Hepatocyte (in vitro differentiated cells): ENCODE measurements at places on chromosomes 16 and 17.

- no peak overlapping the region for H3K27ac ChIP-seq
- DNase-seq: no peak
- no peaks in the 10 kb centered on the region for H3K36me3 ChIP-seq
- H3K27me3 ChIP-seq: no peaks in the 10 kb centered on the region
- H3K4me3 ChIP-seq: no peak overlapping the region
Observed at GRCh38 chr16:12574721-12575120, 229.0 kb downstream of the CPPED1 start.

GRCh38 chr17:5031365-5032082 is 3.7 kb downstream of the SLC52A1 start:
- H3K4me1 ChIP-seq: peaks cover 4% of the 10 kb centered on the region
- H3K27ac ChIP-seq: peak overlapping the region; percentile 33
- H3K27me3 ChIP-seq: peaks cover 16% of the 10 kb centered on the region
- H3K4me3 ChIP-seq: no peak overlapping the region

DNA sequence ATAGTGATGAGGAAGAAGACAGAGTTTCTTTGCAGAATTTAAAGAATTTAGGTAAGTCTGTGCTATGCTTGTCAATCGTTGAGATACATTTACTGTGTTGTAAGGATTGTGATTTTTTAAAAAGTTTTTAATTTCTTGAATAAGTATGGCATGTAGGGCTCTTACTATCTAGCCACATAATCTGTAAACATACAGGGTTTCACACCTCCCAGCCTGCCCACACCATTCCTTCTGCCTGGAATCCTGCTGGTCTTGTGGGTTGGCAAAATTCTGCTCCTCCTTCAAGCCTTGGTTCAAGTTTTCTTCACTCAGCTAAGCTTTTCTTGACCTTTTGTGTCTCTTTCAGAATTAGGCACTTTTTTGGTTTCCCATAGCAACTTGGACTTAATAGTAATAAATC is 7.5 kb downstream of the ZNHIT3 start:
- no peak overlapping the region for H3K4me3 ChIP-seq
- no peak overlapping the region for H3K27ac ChIP-seq
- no peaks in the 10 kb centered on the region for H3K27me3 ChIP-seq
- H3K36me3 ChIP-seq: no peaks in the 10 kb centered on the region

- peak; percentile 40 for DNase-seq
- no peaks in the 10 kb centered on the region for H3K36me3 ChIP-seq
- no peak overlapping the region for H3K4me3 ChIP-seq
- H3K27me3 ChIP-seq: no peaks in the 10 kb centered on the region
- H3K4me1 ChIP-seq: no peaks in the 10 kb centered on the region
- H3K27ac ChIP-seq: no peak overlapping the region
Observed at GRCh38 chr16:14249291-14250032, 178.3 kb downstream of the MRTFB start.

- no peaks in the 10 kb centered on the region for H3K4me1 ChIP-seq
- H3K27ac ChIP-seq: no peak overlapping the region
- no peak overlapping the region for H3K4me3 ChIP-seq
- no peak for DNase-seq
Observed at GRCh38 chr17:55625521-55625920, 97.1 kb downstream of the TMEM100 start.

DNA sequence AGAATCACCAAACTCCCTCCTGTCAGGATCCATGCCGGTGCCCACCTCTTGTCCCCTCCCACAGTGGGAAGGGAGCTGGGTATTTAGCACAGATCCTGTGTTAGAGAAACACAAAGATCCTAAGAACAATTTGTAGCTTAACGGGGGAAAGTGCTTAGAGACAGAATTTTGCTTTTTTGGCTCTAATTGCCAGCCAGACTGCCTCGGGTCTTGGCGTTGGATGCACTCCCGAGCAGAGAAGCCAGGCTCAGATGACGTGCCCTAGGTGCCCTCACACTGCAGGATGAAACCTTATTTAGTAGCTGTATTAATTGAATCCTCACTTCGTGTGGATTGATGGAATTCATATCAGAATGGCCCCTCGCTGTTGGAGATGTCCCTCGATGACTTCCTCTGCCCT is 22.5 kb upstream of the MAF start:
- H3K27me3 ChIP-seq: no peaks in the 10 kb centered on the region
- DNase-seq: no peak
- H3K4me1 ChIP-seq: no peaks in the 10 kb centered on the region
- H3K27ac ChIP-seq: no peak overlapping the region

DNA sequence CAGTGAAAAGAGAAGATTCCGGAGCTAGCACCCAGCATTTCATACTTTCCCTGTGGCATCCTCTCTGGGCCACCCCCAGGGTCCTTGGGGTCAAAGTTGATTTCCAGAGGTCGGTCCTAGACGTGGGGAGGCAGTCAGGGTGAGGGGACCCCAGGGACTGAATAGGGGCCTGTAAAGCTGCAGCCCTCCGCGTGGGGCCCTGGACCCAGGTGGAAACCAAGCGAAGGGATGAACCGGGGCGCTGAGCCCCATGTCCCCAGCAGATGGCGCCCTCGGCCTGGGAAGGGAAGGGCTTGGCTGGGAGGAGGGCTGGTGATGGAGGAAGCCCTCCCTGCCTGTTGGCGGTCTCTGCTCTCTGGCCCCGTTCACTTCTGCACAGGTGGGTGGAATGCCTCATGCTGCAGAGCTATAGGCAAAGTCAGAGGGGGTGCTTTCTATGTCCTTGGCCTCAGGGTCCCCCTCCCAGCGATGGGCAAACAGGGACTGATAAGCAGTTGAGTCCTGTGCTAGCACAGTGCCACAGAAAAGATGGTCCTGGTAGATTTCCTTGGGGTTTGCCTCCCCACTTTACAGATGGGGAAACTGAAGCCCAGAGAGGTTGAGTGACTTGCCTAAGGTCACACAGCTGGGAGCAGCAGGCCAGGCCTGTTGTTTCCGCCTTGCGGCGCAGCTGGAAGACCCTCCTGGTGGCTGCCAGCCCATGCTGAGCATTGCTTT is 163.4 kb upstream of the CIBAR2 start:
- H3K27ac ChIP-seq: no peak overlapping the region
- no peaks in the 10 kb centered on the region for H3K4me1 ChIP-seq
- DNase-seq: peak; percentile 84
- H3K36me3 ChIP-seq: no peaks in the 10 kb centered on the region
- no peak overlapping the region for H3K4me3 ChIP-seq

DNA sequence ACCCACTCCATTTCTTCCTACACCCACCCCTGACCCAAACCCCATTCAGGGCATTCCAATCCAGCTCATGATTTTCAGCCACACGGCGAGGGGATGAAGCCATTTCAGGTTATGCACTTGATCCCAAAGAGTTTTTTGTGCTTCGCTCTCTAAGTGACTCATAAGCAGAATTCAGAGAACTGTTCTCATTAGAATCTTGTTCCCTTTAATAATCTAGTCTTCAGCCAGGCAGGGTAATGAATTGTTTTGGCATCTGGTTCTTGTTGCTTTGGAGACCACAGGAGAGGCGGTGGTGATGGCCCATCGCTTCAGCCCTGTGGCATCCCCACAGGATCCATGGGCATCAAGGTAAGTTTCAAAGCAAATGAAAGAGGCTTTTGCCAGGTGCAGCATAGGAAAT is 4.8 kb upstream of the KRT31 start:
- no peaks in the 10 kb centered on the region for H3K27me3 ChIP-seq
- H3K4me3 ChIP-seq: no peak overlapping the region
- peaks cover 6% of the 10 kb centered on the region for H3K4me1 ChIP-seq
- H3K27ac ChIP-seq: no peak overlapping the region
- no peak for DNase-seq
- no peaks in the 10 kb centered on the region for H3K36me3 ChIP-seq

DNA sequence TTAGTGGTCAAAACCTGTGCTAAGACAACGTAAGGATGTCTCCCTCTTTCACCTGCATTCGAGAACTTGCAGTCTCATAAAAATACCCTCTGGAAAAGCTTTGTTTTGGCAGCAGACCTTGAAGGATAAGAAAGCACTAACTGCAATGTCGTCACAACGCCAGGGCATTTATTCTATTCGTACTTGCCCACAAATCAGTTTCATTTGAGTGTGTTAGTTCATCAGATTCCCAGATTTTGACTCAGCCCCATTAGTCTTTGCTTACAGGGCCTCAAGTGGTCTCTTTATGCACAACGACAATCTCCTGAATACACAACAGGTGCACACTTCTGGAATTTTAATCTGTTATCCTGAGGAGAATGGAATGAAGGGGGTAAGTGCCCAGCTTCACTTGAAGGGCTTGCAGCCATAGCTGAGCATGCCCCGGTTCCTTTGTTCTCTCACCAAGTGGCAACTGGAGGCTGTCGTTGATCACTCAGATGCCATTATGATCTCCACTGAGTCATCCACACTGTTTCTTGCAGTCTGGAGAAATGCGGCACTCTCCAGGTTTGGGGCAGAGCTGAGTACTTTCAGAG is 58.8 kb downstream of the CLEC19A start:
- H3K4me3 ChIP-seq: no peak overlapping the region
- H3K4me1 ChIP-seq: no peaks in the 10 kb centered on the region
- no peak for DNase-seq

DNA sequence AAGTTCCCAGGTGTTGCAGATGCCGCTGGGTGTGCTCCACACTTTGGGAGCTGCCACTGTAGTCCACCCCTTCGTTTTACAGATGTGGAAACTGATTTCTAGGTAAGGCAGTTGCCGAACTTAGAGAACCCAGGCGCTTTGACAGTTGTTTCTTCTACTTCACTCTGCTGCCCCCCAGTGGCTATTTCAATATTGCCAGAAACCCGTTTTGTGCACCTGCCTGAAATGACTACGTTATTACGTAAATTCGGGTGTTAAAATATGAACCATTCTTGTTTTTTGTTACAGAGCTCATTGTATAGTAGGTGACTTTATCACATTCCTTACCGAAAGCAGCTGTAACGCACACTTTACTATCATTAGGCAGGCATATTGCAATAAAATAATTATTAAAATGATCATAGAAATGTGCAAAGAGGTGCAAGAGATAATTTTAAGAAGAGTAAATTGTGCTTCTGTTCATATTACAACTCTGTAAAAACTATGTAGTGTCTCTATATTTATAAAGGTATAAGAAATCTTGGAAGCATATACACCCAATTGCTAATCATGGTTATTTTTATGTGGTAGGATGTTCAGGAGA is 44.9 kb downstream of the OTOA start:
- H3K4me1 ChIP-seq: no peaks in the 10 kb centered on the region
- DNase-seq: peak; percentile 88
- H3K36me3 ChIP-seq: no peaks in the 10 kb centered on the region
- H3K27me3 ChIP-seq: no peaks in the 10 kb centered on the region
- H3K4me3 ChIP-seq: no peak overlapping the region

GRCh38 chr17:38916771-38917170 is 8.6 kb upstream of the LASP1NB start:
- H3K4me3 ChIP-seq: no peak overlapping the region
- peaks cover 16% of the 10 kb centered on the region for H3K4me1 ChIP-seq
- no peak for DNase-seq
- no peaks in the 10 kb centered on the region for H3K27me3 ChIP-seq
- no peaks in the 10 kb centered on the region for H3K36me3 ChIP-seq
- no peak overlapping the region for H3K27ac ChIP-seq

DNA sequence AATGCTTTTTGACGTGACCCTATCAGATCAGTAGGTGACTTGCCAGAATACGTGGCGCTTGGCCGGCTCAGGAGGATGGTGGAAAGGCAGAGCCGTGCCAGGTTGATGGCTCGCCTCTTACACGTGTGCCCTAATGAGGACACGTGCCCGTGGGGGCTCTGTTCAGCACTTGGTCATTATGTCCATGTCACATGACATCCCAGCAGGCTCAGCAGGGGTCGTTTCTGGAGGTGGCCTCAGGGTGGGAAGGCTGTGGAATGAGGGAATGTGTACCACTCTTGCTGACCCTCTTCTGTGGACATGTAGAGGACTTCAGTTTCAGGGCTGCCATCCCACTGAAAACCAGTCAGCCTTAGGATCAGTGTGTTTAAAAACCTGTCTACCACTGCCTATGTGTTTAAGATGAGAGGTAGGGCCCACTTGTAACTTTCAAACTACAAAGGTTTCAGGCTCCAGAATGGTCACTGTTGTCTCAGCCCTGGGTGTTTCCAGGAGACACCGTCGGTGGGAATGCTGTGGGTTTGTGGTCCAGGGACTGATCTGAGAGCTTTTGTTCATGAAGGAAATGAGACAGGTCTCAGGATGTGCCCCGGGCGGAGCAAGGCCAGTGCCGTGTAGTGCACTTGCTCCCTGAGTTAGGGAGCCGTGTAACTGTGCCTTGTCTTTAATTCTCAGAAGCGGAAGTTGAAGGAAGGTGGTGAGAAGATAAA is 12.1 kb downstream of the UBN1 start:
- H3K27ac ChIP-seq: no peak overlapping the region
- no peaks in the 10 kb centered on the region for H3K27me3 ChIP-seq
- DNase-seq: no peak
- H3K4me3 ChIP-seq: no peak overlapping the region

GRCh38 chr17:62678214-62678919 is 50.9 kb downstream of the MRC2 start:
- no peaks in the 10 kb centered on the region for H3K27me3 ChIP-seq
- no peaks in the 10 kb centered on the region for H3K4me1 ChIP-seq
- H3K4me3 ChIP-seq: no peak overlapping the region

GRCh38 chr17:17084317-17084835 is 42.1 kb downstream of the MPRIP start:
- peaks cover 8% of the 10 kb centered on the region for H3K4me1 ChIP-seq
- no peaks in the 10 kb centered on the region for H3K27me3 ChIP-seq
- H3K36me3 ChIP-seq: no peaks in the 10 kb centered on the region
- DNase-seq: no peak
- no peak overlapping the region for H3K4me3 ChIP-seq
- H3K27ac ChIP-seq: no peak overlapping the region

GRCh38 chr16:87060034-87060986 is 256.9 kb downstream of the C16orf95 start:
- DNase-seq: no peak
- no peak overlapping the region for H3K27ac ChIP-seq
- H3K36me3 ChIP-seq: no peaks in the 10 kb centered on the region
- no peak overlapping the region for H3K4me3 ChIP-seq
- H3K27me3 ChIP-seq: peaks cover 14% of the 10 kb centered on the region

- no peaks in the 10 kb centered on the region for H3K27me3 ChIP-seq
- no peaks in the 10 kb centered on the region for H3K36me3 ChIP-seq
- H3K4me1 ChIP-seq: no peaks in the 10 kb centered on the region
- no peak overlapping the region for H3K27ac ChIP-seq
- DNase-seq: no peak
Observed at GRCh38 chr17:72954579-72954978, 137.9 kb downstream of the SLC39A11 start.
